ENCODE measurements at places on chromosomes 5 and 9. TPM values are rescaled to one million over a fixed set of nuclear protein-coding genes. Genes with fewer than 3 reads are reported as not detected.

DNA sequence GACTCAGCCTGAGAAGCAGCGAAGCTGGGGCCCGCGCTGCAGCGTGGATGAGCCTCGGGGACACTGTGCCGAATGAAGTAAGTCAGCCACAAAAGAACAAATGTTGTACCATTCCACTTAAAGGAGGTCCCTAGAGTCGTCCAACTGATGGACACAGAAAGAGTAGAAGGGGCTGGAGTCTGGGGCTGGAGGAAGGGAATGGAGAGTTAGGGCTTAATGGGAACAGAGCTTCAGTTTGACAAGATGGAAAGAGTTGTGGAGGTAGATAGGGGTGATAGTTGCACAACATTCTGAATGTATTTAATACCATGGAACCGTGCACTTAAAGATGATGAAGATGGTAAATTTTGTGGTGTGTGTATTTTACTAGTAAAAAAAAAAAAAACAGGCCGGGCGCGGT, 119.9 kb downstream of the EHMT1 start:
- peaks cover 6% of the 10 kb centered on the region for H3K36me3 ChIP-seq
- H3K27me3 ChIP-seq = no peaks in the 10 kb centered on the region
- no peak overlapping the region for H3K27ac ChIP-seq
- H3K4me3 ChIP-seq = no peak overlapping the region
- DNase-seq = no peak

- no peak overlapping the region for H3K4me3 ChIP-seq
- H3K4me1 ChIP-seq = no peaks in the 10 kb centered on the region
- no peak overlapping the region for H3K27ac ChIP-seq
- peak; percentile 68 for DNase-seq
- H3K27me3 ChIP-seq = no peaks in the 10 kb centered on the region
- no peaks in the 10 kb centered on the region for H3K36me3 ChIP-seq
Measured at GRCh38 chr5:167307042-167307441, 984.4 kb upstream of the WWC1 start.

Gene NR3C1
- total RNA-seq = 69.0 TPM

DNA sequence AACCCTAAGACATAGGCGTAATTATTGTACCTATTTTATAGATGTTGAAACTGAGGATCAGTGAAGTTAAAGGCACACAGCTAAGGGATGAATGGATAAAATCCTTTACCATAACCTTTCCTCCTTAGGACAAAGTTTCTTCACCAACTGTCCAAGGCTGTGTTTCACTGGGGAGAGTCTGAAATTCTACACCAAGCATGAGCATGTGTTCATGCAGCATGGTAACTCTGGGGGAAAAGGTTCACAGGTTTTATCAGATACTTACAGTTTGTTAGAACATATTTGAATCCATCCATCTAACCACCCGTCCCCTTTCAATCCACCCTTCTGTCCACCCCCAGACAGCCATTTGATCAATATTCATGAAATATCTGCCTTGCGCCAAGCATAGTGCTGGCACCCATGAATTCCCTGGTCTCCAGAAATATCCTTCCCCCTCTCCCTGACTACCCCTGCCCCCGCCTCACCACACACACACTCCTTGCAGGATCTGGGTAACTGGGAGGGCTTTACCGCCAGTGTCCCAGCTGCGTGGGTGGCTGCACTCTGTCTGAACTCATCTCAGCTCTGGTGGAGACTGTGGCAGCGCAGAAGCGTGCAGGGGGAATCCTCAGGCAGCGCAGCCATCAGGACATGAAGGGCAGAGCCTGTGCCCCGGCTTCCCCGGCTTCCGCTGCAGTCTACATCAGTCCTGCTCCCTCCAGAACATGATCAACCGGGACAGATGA, 6.3 kb upstream of the KCNIP1 start:
- no peak overlapping the region for H3K4me3 ChIP-seq
- no peaks in the 10 kb centered on the region for H3K4me1 ChIP-seq
- no peak overlapping the region for H3K27ac ChIP-seq
- no peaks in the 10 kb centered on the region for H3K27me3 ChIP-seq
- no peaks in the 10 kb centered on the region for H3K36me3 ChIP-seq

- DNase-seq = no peak
- H3K36me3 ChIP-seq = no peaks in the 10 kb centered on the region
- H3K27ac ChIP-seq = no peak overlapping the region
- no peak overlapping the region for H3K4me3 ChIP-seq
Measured at GRCh38 chr5:153050496-153051179, 439.8 kb upstream of the GRIA1 start.

GRCh38 chr5:54388409-54388808, 67.1 kb upstream of the HSPB3 start:
- H3K4me1 ChIP-seq = no peaks in the 10 kb centered on the region
- no peaks in the 10 kb centered on the region for H3K36me3 ChIP-seq
- no peaks in the 10 kb centered on the region for H3K27me3 ChIP-seq
- no peak overlapping the region for H3K27ac ChIP-seq
- DNase-seq = no peak

Gene RANBP17
- total RNA-seq = 15.4 TPM

DNA sequence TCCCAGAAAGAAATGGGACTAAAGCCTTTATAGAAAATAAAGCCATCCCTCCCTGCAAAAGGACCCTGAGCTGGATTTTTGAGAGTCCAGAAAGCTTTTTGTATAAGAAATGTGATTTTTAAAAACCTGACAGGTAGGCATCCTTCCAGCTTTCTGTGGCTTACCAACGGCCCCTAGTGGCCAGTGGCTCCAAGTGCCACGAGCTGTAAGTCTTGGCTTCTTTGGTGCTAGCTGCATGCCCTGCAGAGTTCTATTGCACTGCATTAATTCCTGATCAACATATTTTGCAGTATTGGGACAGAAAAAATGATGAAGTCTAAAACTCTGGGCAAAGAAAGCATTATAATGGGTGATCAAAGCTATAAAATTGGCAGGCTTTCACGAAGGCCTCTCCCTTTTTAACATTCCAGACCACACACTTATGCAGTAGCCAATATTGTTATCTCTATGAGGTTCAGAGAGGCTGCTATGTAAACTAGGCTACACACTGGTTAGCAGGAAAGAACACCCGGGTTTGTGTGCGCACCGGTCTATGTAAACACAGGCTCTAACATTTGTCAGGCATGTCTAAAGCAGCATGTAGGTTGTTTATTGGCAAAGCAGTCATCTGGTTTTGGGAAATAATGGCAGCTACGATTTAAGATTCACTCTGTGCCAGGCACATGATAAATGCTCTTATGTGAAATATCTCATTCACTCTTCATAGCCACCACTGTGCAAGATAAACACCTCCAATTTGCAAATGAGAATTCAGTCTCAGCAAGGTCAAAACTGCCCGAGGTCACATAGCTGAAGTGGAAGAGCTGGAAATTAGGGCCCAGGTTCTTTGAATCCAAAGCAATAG, 55.2 kb downstream of the NMUR2 start:
- no peak overlapping the region for H3K4me3 ChIP-seq
- H3K27ac ChIP-seq = no peak overlapping the region
- no peaks in the 10 kb centered on the region for H3K27me3 ChIP-seq
- H3K36me3 ChIP-seq = no peaks in the 10 kb centered on the region

DNA sequence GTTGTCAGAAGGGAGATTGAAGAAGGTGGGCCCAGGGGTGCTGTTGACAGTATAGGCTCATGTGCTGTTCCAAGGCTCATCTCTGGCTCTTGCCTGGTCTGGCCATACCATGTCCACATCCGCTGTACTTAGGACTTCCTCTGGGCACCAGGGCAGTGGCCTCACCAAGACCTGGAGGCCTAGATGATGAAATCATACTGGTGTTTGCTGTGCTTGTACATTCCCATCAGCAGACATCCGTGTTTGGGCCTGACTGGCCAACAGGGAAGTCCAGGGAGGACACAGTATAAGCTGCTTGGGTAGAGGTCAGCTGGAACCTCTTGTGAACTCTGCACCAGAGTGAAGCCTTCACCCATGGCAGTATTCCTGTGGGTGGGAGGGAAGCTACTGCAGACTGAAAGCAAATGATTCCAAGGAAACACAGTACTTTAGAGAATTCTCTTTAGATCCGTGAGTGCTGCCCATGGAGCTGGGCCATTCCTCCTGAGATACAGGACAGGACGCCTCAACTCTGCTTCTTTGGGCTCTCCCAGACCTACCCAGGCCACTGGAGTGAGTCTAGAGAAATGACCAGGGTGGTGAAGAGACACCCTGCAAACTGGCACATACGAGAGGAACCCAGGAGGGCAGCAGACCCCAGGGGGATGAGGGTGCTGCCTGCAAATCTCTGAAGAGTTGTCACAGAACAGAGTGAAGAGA, 22.5 kb downstream of the POLR1E start:
- no peaks in the 10 kb centered on the region for H3K36me3 ChIP-seq
- no peaks in the 10 kb centered on the region for H3K27me3 ChIP-seq
- no peak overlapping the region for H3K4me3 ChIP-seq
- H3K27ac ChIP-seq = no peak overlapping the region
- no peaks in the 10 kb centered on the region for H3K4me1 ChIP-seq

Gene NR2F1
- total RNA-seq = 49.5 TPM

Gene C9orf50
- total RNA-seq = 1.1 TPM

Gene SLCO6A1
- not detected for total RNA-seq

- DNase-seq = no peak
- H3K36me3 ChIP-seq = peaks cover 19% of the 10 kb centered on the region
- H3K4me3 ChIP-seq = no peak overlapping the region
Measured at GRCh38 chr9:104779334-104779733, 15.4 kb downstream of the NIPSNAP3B start.

GRCh38 chr5:172501708-172502320, 47.5 kb upstream of the SH3PXD2B start:
- no peaks in the 10 kb centered on the region for H3K27me3 ChIP-seq
- DNase-seq = no peak
- H3K4me1 ChIP-seq = no peaks in the 10 kb centered on the region
- H3K27ac ChIP-seq = no peak overlapping the region
- H3K4me3 ChIP-seq = no peak overlapping the region

DNA sequence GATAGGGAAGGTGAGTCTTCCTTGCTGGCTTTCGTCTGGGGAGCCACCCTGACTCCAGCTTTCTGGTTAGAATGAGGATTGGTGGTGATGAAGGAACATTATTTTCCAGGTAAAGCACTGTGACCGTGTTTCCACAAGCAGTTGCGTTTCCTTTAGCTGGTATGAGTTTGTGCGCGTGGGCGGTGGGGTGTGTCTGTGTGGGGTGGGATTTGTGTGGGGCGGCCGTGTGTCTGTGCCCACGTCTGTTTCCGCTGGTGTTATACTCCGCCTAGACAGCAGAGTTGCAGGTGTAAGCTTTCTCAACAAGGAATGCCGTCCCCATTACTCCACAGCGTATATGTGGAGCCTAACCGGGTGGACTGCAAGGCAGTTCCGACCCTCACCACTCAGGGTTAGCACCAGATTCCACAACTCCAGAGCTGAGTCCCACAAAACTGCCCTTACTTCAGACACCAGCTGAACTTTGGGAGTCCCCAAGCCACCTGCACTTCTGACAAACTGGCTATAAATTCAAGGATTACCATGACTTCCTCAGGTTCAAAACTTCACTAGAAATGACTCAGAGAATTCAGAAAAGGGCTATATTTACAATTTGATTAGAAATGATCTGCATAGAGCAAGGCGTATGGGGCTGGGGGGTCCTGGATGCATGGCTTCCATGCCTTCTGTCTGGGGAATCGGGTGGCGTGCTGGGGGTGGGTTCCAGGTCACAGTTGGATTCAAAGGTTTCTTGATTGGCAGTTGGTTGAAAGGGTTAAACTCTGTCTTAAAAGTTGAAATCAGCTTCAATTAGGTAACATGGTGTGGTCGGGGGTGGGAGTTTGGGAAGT, 29.8 kb downstream of the PROP1 start:
- H3K4me3 ChIP-seq = no peak overlapping the region
- H3K4me1 ChIP-seq = no peaks in the 10 kb centered on the region
- DNase-seq = no peak
- H3K27me3 ChIP-seq = no peaks in the 10 kb centered on the region

GRCh38 chr9:95724253-95724991, 151.1 kb upstream of the ERCC6L2 start:
- H3K36me3 ChIP-seq = no peaks in the 10 kb centered on the region
- no peak overlapping the region for H3K4me3 ChIP-seq
- no peak for DNase-seq
- H3K27ac ChIP-seq = no peak overlapping the region
- no peaks in the 10 kb centered on the region for H3K4me1 ChIP-seq
- H3K27me3 ChIP-seq = no peaks in the 10 kb centered on the region

GRCh38 chr9:101030086-101030391, 1.5 kb downstream of the PLPPR1 start:
- no peak overlapping the region for H3K4me3 ChIP-seq
- no peak overlapping the region for H3K27ac ChIP-seq
- H3K27me3 ChIP-seq = peaks cover 14% of the 10 kb centered on the region
- no peak for DNase-seq
- no peaks in the 10 kb centered on the region for H3K36me3 ChIP-seq
- H3K4me1 ChIP-seq = no peaks in the 10 kb centered on the region

- no peak for DNase-seq
- no peaks in the 10 kb centered on the region for H3K4me1 ChIP-seq
Measured at GRCh38 chr9:3830291-3830690, 304.5 kb upstream of the RFX3 start.

GRCh38 chr9:93974151-93974550, 19.0 kb upstream of the BARX1 start:
- H3K36me3 ChIP-seq = no peaks in the 10 kb centered on the region
- H3K27ac ChIP-seq = no peak overlapping the region
- DNase-seq = no peak
- no peak overlapping the region for H3K4me3 ChIP-seq
- H3K27me3 ChIP-seq = no peaks in the 10 kb centered on the region

DNA sequence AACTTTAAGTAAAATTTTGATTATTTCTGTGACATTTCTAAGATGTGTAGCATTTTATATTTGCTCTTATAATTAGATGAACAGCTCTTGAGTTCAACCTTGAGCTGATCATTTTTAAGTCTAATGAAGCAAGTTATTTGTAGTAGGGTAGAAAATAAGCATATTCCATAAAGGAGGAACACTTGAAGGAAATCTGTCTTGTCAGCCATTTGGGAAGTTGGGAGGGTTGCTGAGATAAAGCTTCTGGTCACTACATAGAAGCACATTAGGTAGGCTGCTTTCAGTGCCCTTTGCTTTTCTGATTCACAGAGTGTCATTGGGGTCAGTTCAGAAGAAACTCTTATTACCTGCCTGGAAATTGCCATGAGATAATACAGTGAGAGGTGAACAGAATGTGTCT, 44.1 kb downstream of the SEC24A start:
- H3K4me3 ChIP-seq = no peak overlapping the region
- no peak overlapping the region for H3K27ac ChIP-seq
- H3K4me1 ChIP-seq = no peaks in the 10 kb centered on the region
- no peaks in the 10 kb centered on the region for H3K27me3 ChIP-seq
- H3K36me3 ChIP-seq = peaks cover 8% of the 10 kb centered on the region
- DNase-seq = no peak

GRCh38 chr9:91802391-91802790, 147.6 kb downstream of the ROR2 start:
- no peaks in the 10 kb centered on the region for H3K36me3 ChIP-seq
- no peak overlapping the region for H3K27ac ChIP-seq
- no peak overlapping the region for H3K4me3 ChIP-seq

GRCh38 chr5:65663804-65664521, 39.1 kb downstream of the SHLD3 start:
- H3K27ac ChIP-seq = no peak overlapping the region
- peaks cover under 1% of the 10 kb centered on the region for H3K36me3 ChIP-seq
- no peaks in the 10 kb centered on the region for H3K4me1 ChIP-seq
- DNase-seq = no peak
